ENCODE measurements at places on chromosomes 6 and 20.

- no peak for DNase-seq
These were observed 306.3 kb downstream of the ADGRB3 start for GRCh38 chr6:68941345-68941744.

DNA sequence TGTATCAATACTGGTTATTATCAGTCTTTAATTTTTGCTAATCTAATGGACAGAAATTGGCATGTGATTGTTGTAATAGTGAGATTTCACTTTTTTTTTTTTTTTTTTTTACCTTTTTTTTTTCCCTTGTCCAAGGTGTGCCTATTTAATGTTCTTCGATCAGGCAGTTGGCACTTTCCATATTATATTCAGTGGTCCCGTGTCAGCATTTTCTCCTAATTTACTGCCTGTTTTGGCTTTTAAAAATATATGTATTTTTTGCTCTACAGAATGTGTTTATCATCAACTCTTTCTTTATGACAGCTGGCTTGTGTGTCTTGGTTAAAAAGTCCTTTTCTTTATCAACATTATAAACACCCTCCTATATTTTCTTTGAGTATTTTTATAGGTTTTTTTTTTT lies 39.4 kb downstream of the CDYL start:
- DNase-seq = no peak

- DNase-seq = no peak
These were observed 19.3 kb downstream of the HLA-C start for GRCh38 chr6:31252625-31253024.

GRCh38 chr6:15453622-15454021 lies 207.8 kb downstream of the JARID2 start:
- no peak for DNase-seq

DNA sequence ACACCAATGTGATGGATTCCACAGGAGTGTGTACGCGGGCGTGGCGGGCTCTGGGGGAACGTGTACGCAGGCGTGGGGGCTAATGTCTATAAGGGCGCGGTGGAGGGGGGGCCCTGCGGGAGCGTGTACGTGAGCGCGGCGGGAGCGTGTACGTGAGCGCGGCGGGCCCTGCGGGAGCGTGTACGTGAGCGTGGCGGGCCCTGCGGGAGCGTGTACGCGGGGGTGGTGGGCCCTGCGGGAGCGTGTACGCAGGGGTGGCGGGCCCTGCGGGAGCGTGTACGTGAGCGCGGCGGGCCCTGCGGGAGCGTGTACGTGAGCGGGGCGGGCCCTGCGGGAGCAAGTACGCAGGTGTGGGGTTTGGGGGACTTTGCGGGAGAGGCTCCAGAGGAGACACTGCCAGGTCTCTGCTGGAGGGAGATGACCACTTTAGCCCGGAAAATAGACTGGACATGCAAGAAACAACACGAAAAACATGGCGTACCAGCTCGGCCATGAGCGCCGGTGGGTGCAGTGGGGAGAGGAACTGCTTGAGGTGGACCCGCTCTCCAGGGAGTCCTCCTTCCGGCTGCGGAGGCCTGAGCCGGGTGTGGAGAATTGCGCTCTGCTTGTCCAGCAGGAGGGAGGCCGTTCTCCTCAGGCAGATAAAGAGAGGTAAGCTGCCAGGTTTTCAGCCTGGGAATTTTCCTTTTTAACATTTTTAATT lies 27.8 kb upstream of the SMOC2 start:
- DNase-seq = no peak

DNA sequence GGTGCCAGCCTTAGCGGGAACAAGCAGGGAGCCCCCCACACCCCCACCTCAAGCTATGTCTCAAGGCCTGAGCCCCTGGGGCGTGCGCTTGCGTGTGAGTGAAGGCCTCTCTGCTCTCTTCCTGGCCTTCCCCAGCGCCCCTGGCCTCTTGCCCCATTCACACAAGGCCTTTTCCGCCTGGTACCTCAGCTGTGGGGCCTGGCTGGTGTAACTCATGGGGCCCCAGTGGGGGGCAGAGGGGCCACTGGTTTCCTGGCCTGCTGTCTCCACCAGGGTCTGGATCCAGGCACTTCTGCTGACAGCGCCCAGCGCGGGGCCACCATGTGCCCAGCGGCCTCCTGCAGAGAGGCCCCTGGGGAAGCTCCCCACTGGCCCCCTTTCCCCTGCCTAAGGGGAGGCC lies 34.7 kb downstream of the GNAS-AS1 start:
- DNase-seq = no peak

DNA sequence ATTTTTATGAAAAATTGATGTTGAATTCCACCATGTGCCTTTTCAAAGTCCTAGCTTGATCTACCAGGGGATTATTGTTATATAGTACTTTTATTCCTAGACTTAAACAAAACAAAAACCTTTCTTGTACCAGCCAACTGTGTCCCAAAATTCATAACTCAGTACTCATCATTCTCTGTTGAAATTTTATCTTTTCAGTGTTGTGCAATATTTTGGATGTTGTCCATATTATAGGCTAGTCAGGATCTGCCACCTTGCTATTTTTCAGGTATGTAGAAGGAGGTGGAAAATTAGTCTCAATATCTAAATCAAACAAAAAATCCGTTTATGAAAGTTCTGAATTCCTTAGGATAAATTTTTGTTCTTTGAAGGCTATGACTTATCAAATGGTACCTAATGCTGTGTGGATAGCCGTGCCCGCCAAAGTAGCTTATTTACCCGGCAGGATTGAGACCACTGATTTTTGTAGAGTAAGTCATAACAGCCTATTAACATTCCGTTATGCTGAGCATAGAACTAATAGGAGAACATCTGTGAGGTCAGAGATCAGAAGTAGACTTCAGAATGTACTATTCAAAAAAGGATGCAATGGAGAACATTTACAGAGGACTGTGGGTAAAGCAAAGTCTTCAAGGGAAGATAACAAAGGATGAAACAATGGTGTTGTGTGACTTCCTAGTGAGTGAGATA lies 304.7 kb downstream of the SOX4 start:
- DNase-seq = no peak

- no peak for DNase-seq
These were observed 58.9 kb upstream of the LRRC1 start for GRCh38 chr6:53735896-53736295.

GRCh38 chr20:5722927-5723326 lies 27.3 kb upstream of the SHLD1 start:
- DNase-seq = no peak

- no peak for DNase-seq
These were observed 7.1 kb downstream of the PRIM2 start for GRCh38 chr6:57324538-57324937.

DNA sequence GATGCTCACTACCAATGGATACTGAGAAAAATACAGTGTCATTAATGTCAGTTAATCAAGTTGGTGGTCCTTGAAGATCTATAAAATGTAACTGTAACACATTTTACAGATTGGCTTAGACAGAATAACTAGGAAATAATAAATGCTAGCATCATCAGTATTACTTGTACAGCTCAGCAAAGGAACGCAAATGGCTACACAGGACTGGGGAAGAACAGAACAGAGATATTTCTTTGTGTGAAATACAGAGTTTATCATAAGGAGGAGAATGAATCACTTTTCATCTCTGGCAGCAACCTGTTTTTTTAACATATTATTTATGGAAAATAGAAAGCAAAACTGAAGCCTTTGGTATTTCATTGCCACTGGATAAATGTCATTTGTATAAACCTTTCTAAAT lies 8.2 kb upstream of the QKI start:
- DNase-seq = no peak

DNA sequence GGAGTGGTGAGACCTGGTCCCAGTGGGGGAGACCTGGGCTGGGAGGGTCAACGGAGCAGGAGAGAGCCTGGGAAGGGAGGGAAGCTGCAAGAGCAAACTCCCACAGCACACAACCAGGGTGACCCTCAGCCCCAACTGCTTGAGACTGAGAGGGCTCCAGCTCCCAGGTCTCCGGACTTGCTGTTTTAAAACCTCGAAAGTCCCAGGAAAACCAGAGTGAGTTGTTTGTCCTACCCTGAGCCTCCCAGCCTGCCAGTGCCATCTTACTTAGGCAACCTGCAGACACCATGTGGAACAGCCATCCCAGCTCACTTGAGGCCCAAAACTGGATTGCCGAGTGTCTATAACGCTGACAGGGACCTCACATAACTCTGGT lies 4.8 kb upstream of the NTSR1 start:
- no peak for DNase-seq

GRCh38 chr6:112338166-112338709 lies 8.9 kb upstream of the RFPL4B start:
- no peak for DNase-seq

- DNase-seq = no peak
These were observed 61.7 kb upstream of the MAP3K4 start for GRCh38 chr6:160929831-160930230.

DNA sequence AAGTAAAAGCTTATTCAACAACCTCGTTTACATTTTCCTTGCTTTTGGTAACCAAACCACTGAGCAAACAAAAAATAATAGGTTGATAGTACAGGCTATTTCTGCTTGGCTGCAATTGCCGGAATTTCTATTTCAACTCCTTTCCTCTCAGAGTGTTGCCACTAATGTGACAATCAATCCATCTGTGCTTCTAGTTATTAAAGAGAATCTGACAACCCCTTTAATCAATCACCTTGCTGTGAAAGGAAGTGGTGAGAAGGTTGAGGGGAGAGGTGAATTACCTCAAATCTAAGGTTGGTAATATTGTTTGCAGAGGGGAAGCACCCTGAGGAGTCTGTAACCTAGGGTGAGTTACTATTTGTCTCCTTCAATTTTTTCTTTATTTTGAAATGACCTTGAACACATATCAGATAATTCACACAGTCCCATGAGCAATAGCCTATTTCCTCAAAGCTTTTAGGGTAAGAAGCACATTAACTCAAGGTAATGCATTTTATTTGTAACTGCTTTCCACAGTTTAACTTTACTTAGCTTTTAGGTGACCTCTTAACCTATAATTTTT lies 603.4 kb downstream of the MMUT start:
- no peak for DNase-seq

DNA sequence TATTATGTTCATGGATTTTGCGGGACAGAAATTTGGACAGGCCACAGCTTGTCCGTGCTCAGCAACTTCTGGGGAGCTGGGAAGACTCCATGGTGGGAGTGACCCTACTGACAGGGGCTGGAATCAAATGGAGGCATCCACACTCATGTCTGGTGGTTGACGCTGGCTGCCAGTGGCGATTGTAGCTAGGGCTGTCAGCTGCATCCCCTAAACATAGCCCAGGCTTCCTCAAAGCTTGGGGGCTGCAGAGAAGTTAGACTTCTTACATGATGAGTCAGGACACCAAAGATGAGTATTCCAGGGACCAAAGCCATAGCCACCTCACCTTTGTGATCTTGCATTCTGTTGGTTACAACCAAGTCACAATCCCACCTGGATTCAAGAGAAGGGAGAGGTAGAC lies 18.4 kb upstream of the FAM50B start:
- no peak for DNase-seq

GRCh38 chr6:132456700-132457143 lies 55.4 kb upstream of the MOXD1 start:
- DNase-seq = no peak

GRCh38 chr6:105909106-105909505 lies 177.0 kb upstream of the PRDM1 start:
- DNase-seq = no peak

GRCh38 chr6:117976030-117976651 lies 69.1 kb downstream of the SLC35F1 start:
- DNase-seq = peak; percentile 4

GRCh38 chr6:34517966-34518365 lies 38.2 kb downstream of the SPDEF start:
- no peak for DNase-seq

DNA sequence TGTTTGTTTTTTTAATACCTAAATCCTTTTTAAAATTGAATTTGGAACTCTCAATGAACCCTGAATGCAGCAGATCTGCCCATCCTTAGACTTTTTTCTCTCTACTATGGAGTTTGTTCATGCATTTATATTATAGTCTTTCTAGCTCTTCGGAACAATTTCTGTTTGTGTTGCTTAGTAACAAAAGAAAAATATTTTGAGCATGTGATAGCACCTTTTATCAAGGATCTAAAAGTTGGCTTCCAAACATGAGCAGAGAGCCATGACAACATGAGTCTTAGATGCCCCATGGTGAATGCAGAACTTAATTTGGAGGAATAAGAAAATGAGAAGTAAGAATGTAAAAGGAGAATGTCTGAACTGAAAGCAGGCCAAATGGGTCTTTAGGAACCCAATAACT lies 133.7 kb downstream of the EDN1 start:
- DNase-seq = no peak

GRCh38 chr6:23688650-23689049 lies 437.4 kb upstream of the NRSN1 start:
- DNase-seq = no peak

GRCh38 chr6:72218125-72218524 lies 331.8 kb downstream of the RIMS1 start:
- no peak for DNase-seq

GRCh38 chr20:37007898-37008649 lies 56.6 kb upstream of the SAMHD1 start:
- no peak for DNase-seq

DNA sequence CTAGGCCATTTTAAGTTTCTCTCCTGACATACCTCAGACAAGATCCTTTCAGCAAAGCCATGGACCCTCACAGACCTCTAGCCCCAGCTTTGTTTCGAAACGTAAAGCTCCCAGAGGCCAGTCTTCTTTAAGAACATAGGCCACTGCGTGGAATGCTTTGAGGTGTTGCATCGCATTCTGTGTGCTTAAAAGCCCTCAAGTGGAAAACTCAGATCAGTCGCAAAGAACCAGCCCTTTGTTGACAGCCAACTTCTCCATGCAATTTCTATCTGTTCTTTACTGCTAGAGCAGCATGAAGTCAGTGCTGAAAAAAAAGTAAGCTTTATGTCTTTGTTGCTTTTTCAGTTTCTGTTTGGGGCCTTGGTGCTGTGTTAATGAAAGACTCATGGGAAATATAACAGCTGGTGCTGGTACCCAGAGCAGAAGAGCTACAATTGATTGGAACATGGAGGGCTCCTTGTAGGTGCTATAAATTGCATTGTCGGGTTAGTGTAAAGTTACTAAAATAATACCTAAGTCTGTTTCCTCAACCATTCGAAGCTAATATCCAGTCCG lies 142.6 kb downstream of the MAP3K7 start:
- DNase-seq = no peak

- DNase-seq = no peak
These were observed 43.9 kb downstream of the PLCB1 start for GRCh38 chr20:8175741-8176675.

- no peak for DNase-seq
These were observed 274.8 kb upstream of the RGS17 start for GRCh38 chr6:153405931-153406330.

DNA sequence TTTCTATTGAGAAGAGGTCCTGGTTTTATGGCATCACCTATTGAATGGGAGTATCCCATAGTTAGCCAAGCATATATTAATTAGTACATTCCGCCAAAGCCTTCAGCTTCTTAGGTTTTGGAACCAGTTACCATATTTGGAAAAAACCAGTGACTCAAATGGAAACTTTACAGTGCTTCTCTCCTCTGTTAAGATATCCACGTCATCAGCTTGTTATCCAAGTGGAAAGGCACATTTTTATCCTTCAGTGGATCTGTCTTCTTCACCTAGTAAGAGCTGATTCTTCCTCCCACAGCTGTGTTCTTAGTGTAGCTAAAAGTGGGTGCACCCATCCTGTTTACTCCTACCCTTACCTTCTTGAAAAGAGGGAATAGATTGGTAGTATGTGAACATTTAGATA lies 34.5 kb downstream of the TPD52L1 start:
- no peak for DNase-seq

GRCh38 chr20:1831606-1832005 lies 63.6 kb upstream of the SIRPA start:
- no peak for DNase-seq
